GM04503 (cell line): ENCODE measurements at places on chromosomes 3 and 15.

- DNase-seq, result no peak
Measured at GRCh38 chr3:7917443-7918151, 584.0 kb upstream of the LMCD1 start.

GRCh38 chr15:91954292-91954691, 100.8 kb downstream of the SLCO3A1 start:
- DNase-seq, result no peak

DNA sequence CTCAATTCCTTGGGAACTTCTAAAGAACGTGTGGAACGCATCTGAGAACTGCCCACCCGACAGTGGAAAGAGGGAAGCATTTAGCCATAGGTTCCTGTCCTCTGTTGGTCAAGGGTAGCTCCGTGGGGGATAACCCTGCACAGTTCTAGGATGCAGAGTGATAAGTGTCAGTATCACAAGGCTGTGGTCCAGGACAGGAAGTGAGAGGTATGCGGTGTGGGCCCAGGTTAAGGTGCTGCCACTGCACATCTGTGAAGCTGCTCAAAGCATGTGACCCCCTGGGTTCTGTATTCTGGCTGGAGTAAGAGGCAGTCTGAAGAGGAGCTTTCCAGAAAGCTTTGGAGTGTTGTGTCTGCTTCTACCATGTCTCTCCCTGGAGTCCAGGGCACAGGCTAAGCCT, 51.7 kb upstream of the HES1 start:
- DNase-seq, result no peak

DNA sequence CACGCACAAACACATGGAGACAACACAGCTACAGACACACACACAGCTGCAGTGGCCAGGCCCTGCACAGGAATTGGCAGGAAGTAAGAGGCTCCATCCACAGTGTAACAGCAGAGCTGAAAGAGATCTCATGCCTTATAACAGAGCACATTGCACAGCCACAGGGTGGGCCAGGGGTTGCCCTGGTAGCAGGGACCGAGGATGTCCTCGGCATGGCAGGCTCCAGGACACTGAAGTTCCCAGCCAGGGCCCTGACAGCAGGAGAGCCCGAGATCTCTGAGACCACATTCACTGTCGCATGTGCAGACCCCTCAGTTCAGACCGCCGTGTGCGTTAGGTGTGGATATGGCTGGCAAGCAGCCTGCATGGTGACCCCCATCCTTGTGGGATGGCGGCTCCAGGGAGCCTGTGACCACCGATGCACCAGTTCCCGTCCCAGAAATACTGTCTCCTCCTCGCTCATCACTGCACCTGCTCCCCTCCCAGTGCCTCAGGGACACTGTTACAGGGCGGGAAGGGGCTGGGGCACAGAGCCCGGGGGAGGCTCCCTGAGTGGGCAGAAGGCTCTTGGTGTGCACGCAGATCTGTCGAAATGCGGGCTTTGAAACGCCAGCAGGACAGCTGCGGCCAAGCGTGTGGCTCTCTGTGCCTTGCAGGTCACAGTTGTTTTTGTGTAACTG, 1.5 kb upstream of the OCA2 start:
- no peak for DNase-seq

DNA sequence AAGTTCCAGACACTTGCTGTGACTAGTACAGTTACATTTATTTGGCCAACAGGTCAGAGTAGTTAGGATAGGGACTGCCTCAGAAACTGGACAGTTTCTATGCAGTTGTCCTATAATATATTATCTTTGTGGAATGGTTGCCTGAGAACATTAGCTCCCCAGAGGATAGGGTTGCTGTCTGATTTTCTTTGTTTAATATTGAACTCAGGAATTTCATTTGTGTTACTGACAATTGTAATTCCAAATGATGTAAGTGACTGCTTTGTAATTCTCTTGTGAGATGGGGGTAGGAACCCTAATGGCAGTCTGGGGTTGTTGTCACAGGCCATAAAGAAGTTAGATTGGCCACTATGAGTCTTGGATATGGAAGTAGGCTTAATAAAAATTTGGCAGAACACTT, 2.2 kb downstream of the NXPE3 start:
- DNase-seq, result no peak

- no peak for DNase-seq
Measured at GRCh38 chr3:159635047-159635641, 353.5 kb upstream of the IL12A start.

DNA sequence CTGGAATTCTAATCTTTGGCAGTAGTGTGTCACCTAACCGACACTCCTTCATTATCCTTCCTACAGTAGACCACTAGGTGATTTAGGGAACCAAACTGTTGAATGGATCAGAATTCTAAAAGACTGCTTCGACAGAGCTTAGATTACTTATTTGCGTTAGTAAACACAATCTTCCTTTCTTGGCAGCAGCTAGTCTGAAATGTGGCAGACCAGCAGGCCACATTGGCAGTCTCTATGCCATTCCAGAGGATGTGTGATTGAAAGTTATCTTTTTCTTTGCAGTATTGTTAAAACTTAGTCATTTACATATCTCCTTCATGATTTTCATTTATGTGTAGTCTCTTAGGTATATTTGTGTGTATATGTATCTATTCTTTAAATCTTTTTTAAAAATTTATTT, 23.6 kb downstream of the MBNL1 start:
- DNase-seq, result no peak

DNA sequence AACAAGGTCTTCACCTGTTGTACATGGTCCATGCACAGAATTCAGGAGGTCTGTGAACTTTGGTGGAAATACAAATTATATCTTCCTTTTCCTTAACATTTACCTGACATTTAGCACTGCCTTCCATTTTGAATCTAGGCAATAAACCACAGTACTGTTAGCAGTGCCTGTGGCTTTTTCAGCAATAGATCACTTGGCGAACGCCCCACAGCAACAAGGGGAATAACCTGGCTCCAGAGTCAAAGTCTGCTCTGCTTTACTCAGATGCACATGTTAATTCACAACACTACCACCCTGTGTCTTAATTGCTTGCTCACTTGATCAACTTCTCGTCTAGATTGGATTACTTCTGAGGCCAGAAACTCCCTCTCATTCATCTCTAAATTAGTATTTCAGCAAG, 414.6 kb upstream of the PROK2 start:
- DNase-seq, result no peak

DNA sequence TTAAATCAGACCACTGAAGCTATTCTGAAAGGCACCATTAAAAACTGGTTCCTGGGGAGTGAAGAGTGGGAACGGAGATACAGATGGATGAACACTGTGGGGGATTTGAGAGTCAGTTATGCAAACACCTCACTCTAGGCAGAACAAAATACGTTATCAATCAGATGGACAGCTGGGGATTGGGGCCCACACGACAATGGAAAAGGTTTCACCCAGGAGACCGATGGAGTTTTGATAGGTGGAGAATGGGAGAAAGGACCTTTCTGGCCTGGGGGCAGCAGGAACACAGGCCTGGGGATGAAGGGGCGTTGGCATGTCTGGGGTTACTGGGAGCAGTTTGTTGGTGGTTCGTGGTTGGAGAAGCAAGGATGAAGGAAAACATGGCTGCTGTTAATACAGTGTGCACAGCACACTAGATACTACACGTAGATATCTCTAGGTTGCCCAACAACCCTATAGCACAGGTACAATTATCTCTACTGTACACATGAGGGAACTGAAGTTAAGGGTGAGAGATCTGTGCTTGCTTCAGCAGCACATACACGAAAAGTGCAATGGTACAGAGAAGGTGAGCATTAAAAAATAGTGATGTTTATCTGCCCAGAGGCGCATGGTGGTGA, 16.5 kb downstream of the ST6GAL1 start:
- DNase-seq, result no peak

- DNase-seq, result no peak
Measured at GRCh38 chr3:33658991-33659848, 58.8 kb downstream of the CLASP2 start.

- peak; percentile 39 for DNase-seq
Measured at GRCh38 chr3:177932750-177933660, 603.2 kb upstream of the KCNMB2 start.

- DNase-seq, result no peak
Measured at GRCh38 chr3:127015282-127016042, 32.5 kb downstream of the PLXNA1 start.

DNA sequence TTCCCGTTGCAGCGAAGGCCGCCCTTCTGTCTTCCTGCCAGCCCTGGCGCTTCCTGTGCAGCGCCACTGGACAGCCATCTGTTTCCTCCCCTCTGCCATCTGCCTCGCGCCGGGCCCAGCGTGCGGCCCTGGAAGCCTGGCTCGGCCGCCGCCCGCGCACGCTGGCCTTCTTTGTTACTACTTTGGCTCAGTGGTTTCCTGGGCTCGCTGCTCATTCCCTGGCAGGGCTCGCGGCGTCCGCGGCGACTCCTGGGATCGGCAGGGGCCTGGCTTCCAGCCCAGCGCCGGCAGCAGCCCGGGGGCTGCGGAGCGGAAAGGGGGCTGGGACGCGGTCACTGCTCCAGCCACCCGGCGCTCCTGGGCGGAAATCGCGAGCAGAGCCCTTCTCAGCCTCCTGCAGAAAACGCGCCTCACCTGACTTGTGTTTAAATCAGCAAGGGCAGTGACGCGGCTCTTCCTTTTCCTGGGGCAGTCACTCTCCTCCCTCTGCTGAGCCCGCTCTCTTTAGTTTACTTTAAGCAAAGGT, 10.0 kb downstream of the CMTM7 start:
- DNase-seq, result no peak
